CD4-positive, alpha-beta T cell treated with Interleukin-17A for 4 hours (primary cell): ENCODE measurements at places on chromosomes 7 and 10.

DNA sequence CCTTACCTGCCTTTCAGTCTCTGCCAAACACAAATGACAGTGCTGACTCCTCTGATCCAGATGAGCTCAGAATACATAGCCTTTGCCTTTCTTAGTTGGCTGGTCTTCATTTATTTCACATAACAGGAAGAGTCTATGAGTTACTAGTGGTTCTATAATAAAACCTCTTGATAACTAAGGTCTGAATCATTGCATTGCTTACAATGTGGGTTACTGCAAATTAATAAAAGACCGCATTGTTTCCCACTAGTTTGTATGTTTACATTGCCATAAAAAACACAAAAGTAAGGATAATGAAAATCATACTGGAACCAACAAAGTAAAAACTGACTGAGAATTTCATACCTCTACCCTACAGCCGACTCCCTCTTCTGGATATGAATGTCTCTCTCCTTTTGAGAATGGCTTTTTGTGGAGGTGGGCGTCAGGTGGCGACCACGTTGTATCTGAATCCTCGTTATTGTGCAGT is 62.0 kb upstream of the AKR1E2 start:
- no peak for DNase-seq

- DNase-seq, result no peak
These were observed 5.0 kb downstream of the TPK1 start for GRCh38 chr7:144830811-144831210.

DNA sequence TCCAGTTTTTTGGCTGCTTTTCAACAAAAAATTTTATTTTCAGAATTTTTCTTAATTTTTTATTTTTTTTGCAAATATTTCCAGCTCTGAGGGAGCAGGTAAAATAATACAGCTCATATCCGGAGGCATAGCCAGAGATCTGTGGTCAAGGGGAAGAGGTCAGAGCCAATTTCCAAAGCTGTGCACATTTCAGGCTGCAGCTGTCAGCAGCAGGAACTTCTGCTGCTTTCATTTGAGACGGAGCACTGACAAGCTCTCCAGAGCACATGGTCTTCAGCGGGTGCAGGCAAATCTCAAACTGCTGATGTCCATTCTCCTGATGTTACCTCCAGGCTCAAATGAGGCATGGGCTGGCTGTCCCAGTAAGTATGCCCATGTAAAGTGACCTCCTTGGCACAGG is 31.1 kb downstream of the SLC26A4 start:
- DNase-seq, result no peak

DNA sequence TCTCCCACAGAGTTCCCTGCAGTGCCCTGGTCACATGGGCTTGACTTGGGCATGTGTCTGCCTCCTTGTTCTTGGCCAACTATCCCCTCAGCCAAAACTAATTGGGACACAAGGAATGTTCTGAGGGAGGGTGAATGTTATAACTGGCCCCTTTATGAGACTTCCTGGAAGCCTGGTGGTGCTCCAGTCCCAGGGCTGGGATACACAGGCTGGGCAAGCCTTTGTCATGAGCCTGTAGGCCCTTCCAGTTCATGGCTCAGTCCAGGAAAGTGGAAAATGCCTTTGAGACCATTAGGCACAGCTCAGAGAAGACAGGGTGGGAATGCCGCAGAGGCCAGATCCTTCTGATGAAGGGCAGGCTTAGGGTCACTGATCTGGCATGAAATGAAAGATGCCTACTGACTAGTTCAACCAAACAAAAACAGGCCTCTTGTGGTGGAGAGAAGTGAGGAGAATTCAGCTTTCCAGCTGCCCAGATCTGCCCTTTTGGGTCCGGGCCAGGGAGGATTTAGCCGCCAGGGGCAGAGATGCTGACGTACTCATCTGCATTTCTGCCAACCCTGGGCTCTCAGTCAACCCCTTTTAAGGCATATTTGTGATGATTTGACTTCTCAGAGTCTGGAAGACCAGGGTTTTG is 961.5 kb downstream of the KCNMA1 start:
- no peak for DNase-seq
